Heart left ventricle (tissue), 16 donors: ENCODE measurements at places on chromosomes 7 and 10. TPM values are rescaled to one million over a fixed set of nuclear protein-coding genes. Genes with fewer than 3 reads are reported as not detected.

EPO gene
- total RNA-seq: not detected

TRPV5 gene
- total RNA-seq: not detected

DYNC1I1 gene
- total RNA-seq: 46.4 TPM

TMEM178B gene
- total RNA-seq: 32.5 TPM

RPEL1 gene
- total RNA-seq: not detected

SNCG gene
- 8.2 TPM for total RNA-seq

JCAD gene
- total RNA-seq: 21.0 TPM

ADRA2A gene
- 0.21 TPM for total RNA-seq

TUBAL3 gene
- total RNA-seq: 2.8 TPM

DPYSL4 gene
- total RNA-seq: 70.0 TPM

WIPF3 gene
- total RNA-seq: 6.8 TPM

LBX1 gene
- total RNA-seq: not detected

ACTL6B gene
- not detected for total RNA-seq

PHKG1 gene
- total RNA-seq: 17.5 TPM

PIK3AP1 gene
- 4.4 TPM for total RNA-seq

ORAI2 gene
- 1.9 TPM for total RNA-seq

MOGAT3 gene
- not detected for total RNA-seq

LIPA gene
- 15.8 TPM for total RNA-seq

GSDME gene
- 9.1 TPM for total RNA-seq

NUTM2E gene
- total RNA-seq: not detected

PRSS37 gene
- total RNA-seq: not detected
